ENCODE measurements at places on chromosomes 6 and 20. TPM values are rescaled to one million over a fixed set of nuclear protein-coding genes. Genes with fewer than 3 reads are reported as not detected.
A peak's percentile ranks its signal among the peaks of the same experiment; 100 is the strongest.

DNA sequence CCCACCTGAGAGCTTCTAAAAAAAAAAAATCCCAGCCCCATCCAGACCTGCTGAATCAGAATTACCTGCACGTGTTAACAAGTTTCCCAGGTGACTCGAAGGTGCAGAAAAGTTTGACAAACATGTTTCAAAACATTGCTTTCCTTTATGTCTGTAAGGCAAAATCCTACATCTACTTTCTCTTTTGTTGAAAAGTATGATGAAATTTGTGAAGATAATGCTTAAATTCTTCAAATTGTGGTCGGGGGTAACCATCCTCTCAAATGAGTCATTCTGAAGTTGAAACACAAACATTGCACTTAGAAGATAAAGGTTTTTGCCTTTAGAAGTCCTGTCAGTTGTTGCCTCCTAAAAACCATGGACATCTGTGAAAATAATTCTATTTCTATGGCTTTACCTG, 429.7 kb downstream of the EPHA7 start:
- no peaks in the 10 kb centered on the region for H3K27me3 ChIP-seq
- no peaks in the 10 kb centered on the region for H3K36me3 ChIP-seq
- H3K4me3 ChIP-seq: no peak overlapping the region
- no peak overlapping the region for H3K27ac ChIP-seq

DNA sequence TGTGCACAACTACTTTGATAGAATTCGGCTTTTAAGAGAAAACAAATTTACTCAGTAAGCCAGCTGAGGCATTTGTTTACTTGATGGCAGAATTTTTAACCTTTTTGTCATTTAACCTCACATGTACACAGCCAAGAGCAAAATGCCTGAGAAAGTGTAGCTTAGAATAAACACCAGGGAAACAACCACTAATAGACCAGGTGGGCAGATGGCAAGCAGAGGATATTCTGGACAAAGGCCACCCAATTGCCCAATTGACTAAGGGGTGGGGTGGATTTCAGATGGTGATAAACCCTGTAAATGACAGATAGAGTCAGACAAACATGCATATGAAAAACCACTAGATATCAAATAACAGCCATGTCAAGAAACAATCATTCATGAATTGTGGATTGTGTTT, 190.7 kb upstream of the FBXL4 start:
- H3K4me1 ChIP-seq: no peaks in the 10 kb centered on the region
- no peaks in the 10 kb centered on the region for H3K36me3 ChIP-seq
- no peaks in the 10 kb centered on the region for H3K27me3 ChIP-seq
- DNase-seq: no peak
- no peak overlapping the region for H3K27ac ChIP-seq
- no peak overlapping the region for H3K4me3 ChIP-seq

DNA sequence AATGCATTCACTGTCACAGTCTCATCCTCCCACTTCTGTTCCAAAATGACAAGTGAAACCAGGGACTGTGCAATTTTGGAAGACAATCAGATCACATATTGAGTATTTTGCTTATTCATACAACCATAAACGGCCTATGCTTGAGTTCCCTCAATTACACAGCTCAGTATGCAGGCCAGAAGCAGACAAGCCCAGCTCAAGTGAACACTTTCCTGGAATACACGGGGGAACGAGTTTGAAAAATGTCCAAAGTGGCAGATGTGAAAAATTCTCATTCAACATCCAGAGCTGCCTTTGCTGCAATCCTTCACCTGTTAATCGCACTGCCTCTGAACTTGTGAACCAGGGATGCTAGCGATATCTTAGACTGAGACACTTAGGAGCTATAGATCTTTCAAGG, 190.2 kb downstream of the COL9A1 start:
- no peaks in the 10 kb centered on the region for H3K36me3 ChIP-seq
- H3K27me3 ChIP-seq: no peaks in the 10 kb centered on the region
- H3K4me1 ChIP-seq: no peaks in the 10 kb centered on the region
- DNase-seq: no peak
- H3K27ac ChIP-seq: no peak overlapping the region

DNA sequence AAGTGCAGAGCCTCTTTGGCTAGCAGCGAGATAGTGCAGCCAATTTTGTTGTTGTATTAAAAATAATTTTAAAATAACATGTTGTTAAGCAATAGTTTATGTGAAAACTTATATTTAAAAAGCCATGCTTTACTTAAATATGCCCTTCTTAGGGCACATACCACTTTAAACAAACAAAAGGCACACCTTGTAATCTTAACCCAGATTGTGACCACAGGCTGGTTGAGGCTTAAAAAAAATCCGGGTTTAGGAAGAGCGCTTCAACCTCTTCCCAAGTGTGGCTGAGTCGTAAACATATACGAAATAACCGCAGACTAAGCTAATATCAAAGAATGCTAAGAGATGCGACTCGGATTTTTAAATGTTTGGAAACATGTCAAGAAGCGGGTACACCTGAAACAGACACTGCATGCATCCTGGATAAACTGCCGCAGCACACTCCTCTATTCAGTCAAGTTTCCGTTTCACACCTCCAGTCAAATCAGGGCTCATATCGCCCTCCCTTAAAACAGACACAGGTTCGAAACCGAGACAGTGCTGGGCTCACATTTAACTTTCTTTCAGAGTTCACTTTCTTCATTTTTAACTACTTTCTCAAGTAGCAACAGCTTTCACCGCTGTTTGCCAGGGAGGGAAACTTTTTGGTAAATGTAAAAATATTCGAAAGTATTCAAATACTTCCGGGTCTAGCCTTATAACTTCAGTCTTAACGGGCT, 1.5 kb downstream of the DEK start:
- H3K4me3 ChIP-seq: peak overlapping the region; percentile 95
- H3K27me3 ChIP-seq: no peaks in the 10 kb centered on the region
- H3K27ac ChIP-seq: peak overlapping the region; percentile 93
- H3K4me1 ChIP-seq: peaks cover 12% of the 10 kb centered on the region
- no peak for DNase-seq

GRCh38 chr6:26539071-26539615, 977 bp downstream of the HMGN4 start:
- no peaks in the 10 kb centered on the region for H3K27me3 ChIP-seq
- H3K27ac ChIP-seq: peak overlapping the region; percentile 97
- DNase-seq: no peak
- H3K4me1 ChIP-seq: peaks cover 4% of the 10 kb centered on the region
- H3K4me3 ChIP-seq: peak overlapping the region; percentile 65

The PAX1 gene
- not detected for total RNA-seq

The BMP7 gene
- total RNA-seq: 317 TPM

The CHD6 gene
- 88.1 TPM for total RNA-seq

The SLC26A8 gene
- total RNA-seq: 1.4 TPM

DNA sequence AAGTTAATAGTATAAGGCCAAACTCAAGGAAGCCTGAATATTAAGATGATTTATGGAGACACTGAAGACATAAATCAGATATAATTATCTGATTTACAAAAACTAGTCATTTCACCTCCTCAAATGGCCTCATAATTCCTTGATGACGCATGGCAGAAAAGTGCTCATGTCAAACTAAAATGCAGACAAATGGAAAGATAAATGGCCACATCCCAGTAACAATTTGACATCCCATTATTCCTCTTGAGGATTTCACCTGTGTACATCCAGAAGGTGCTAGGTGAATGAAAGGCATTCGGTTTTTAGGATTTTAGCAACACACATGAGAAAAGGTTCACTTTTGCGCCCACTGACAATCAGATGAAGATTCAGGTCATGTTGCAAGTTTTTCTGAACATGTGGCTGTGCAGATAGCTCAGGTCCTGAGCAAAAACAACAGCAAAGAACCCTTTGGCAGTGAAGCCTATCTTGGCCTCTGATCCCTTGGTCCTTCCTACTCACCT, 24.2 kb downstream of the SGK1 start:
- no peak for DNase-seq
- H3K4me1 ChIP-seq: peaks cover 8% of the 10 kb centered on the region
- no peaks in the 10 kb centered on the region for H3K27me3 ChIP-seq
- H3K27ac ChIP-seq: no peak overlapping the region
- no peaks in the 10 kb centered on the region for H3K36me3 ChIP-seq

DNA sequence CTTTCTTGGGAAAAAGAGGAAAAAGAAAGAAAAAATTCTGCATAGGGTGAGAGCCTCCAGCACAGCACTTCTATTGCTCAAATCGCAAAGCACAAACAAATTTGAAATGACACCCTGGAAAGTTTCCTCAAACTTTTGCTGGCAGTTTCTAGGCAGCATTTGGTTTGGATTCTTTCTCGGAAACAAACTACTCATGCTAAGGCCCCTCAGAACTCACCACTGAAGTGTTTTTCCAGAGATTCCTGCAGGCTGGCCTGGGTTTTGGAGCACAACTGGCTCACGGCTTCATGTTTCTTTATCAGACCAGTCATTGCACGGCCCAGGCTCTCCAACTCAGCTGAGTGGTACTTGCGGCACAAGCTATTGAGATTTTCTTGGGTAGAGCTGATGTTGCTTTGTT, 237.8 kb downstream of the SYNE1 start:
- H3K27me3 ChIP-seq: no peaks in the 10 kb centered on the region
- no peaks in the 10 kb centered on the region for H3K4me1 ChIP-seq
- no peak overlapping the region for H3K27ac ChIP-seq
- H3K36me3 ChIP-seq: no peaks in the 10 kb centered on the region
- H3K4me3 ChIP-seq: no peak overlapping the region

GRCh38 chr6:167396659-167397490, 72.0 kb downstream of the TTLL2 start:
- no peak overlapping the region for H3K27ac ChIP-seq
- peaks cover 19% of the 10 kb centered on the region for H3K4me1 ChIP-seq
- no peaks in the 10 kb centered on the region for H3K36me3 ChIP-seq
- DNase-seq: no peak
- no peaks in the 10 kb centered on the region for H3K27me3 ChIP-seq

DNA sequence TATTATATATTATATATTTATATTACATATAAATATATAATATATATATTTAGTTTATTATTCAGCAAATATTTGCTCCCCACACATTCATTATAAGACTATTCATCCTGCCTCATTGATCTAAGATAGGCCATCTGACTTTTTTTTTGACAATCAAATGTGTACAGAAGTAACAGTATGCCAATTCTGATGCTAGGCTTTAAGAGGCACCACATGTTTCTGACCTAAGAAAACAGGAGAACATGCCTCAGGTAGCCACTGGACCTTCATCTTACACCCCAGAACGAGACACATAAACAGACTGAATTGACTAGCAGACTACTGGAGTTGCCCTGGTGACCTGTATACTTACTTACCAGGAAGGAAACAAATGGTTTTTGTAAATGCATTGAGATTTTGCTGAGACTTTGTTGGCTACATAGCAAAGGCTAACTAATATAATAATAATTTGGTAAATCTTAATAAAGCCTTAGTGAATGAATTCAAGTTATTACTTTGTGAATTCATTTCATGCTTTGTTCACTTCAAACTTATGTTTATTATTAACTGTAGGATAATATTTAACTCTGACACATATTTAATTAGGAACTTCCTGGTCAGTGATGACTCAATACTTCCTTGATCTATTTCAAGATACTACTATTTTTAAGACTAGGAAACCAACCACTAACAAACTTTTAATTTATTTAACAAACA, 13.4 kb upstream of the MYO6 start:
- DNase-seq: no peak
- H3K27ac ChIP-seq: no peak overlapping the region
- H3K27me3 ChIP-seq: no peaks in the 10 kb centered on the region

The RNF182 gene
- total RNA-seq: 0.39 TPM

DNA sequence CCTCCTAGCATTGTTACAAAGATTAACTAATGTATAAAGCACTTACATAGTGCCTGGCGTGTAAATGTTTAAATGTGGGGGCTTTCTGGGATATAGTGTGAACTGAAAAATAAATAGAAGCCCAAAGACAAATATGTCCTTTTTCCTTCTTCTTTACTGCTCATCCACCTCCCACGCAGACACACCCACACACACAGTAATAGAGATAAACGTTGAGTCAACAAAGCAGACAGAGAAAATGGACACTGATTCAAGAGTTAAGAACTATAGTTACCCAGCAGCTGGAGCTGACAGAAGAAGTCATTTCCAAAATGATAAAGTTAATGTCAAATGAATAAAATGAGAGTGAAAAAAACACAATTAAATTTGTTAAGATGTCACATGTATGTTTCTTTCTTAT, 68.3 kb downstream of the FHL5 start:
- H3K27me3 ChIP-seq: no peaks in the 10 kb centered on the region
- no peak overlapping the region for H3K27ac ChIP-seq
- peaks cover 3% of the 10 kb centered on the region for H3K4me1 ChIP-seq

The CST5 gene
- not detected for total RNA-seq

GRCh38 chr20:1423625-1424106, 30.8 kb upstream of the FKBP1A start:
- no peaks in the 10 kb centered on the region for H3K4me1 ChIP-seq
- H3K36me3 ChIP-seq: no peaks in the 10 kb centered on the region
- H3K27ac ChIP-seq: no peak overlapping the region
- no peaks in the 10 kb centered on the region for H3K27me3 ChIP-seq

DNA sequence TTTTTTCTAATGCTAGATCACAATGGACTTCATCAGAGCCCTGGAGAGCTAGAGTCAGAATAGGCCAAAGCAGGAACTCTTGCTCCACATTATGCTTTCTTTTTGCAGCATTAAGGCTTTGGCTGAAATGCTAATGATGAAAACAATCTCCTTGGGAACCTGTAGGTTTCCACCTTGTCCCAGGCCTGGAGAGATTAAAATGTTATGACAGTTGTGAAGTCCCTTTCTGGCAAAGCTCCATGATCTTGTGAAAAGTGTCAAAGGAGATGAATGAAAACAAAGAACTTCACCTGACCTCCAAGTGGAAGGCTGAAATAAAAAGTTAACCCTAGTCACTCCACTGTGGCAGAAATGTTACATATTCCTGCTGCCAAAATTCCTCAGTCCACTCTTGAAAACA, 64.0 kb upstream of the LRRC1 start:
- no peaks in the 10 kb centered on the region for H3K36me3 ChIP-seq
- H3K4me3 ChIP-seq: no peak overlapping the region
- H3K4me1 ChIP-seq: peaks cover 60% of the 10 kb centered on the region
- no peak overlapping the region for H3K27ac ChIP-seq

- no peak overlapping the region for H3K4me3 ChIP-seq
- no peaks in the 10 kb centered on the region for H3K4me1 ChIP-seq
- H3K36me3 ChIP-seq: no peaks in the 10 kb centered on the region
- H3K27ac ChIP-seq: no peak overlapping the region
- peaks cover 1% of the 10 kb centered on the region for H3K27me3 ChIP-seq
- DNase-seq: no peak
Measured at GRCh38 chr20:42063141-42063540, 445.0 kb upstream of the CHD6 start.

DNA sequence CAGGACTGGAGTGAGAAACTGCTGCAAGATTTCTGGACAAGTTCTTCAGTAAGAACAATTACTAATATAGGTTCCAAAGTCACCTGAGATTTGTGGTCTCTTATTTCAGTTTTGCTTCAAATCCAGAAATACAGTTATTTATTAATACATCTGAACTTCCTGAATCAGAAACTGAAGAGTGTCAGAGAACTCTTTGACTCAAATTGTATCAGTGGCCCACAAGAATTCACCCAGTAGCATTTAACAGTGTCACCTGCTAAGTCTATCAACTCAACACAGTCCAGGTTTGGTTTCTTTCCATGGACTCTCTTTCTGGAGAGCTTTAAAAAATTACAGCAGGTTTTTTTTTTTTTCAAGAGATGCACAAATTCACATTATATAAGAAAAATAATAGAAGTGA, 18.8 kb upstream of the NHSL1 start:
- peak overlapping the region; percentile 55 for H3K27ac ChIP-seq
- no peak overlapping the region for H3K4me3 ChIP-seq
- DNase-seq: no peak
- peaks cover 7% of the 10 kb centered on the region for H3K4me1 ChIP-seq
- H3K36me3 ChIP-seq: peaks cover 2% of the 10 kb centered on the region
